ENCODE measurements at places on chromosomes 7 and 10.

DNA sequence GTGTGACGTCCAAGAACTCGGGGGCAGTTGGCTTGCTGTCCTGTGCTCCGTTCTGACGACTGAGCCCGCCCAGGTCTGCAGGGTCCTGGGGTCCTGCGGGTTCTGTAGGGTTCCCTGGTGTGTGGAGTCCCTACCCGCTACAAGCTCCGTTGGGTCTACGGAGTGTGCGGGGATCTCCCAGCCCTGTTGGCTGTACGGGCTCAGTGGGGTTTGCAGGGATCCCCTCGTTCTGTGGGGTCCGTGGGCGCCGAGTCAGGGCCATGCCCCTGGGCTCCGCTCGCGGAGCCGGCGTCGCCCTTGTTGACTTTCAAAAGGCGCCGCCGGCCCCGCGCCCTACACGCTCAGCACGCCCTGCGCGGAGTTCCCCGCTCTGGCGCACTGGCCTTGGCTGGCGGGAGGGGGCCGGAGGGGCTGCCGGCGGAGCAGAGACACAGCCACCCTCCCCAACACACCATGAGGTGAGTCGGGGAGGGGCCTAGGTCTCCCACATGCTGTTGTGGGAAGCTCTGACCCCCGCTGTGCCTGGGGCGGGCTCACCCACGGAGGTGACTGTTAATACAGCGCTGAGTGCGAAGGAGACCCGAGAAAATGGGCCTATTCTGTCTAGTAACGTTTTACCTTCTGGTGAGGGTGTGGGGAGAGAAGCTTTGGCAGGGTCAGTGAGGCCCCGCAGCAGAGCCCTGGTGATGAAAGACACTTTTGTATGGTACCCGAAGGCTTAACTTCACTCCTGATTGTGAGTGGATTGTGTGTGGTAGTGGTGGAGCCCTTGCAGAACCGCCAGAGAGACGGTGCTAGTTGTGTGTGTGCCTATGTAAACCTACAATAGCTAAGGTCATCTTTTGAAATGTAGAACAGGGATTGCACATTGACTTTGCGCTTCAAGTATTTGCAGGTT lies 8.1 kb downstream of the TASOR2 start:
- no peak for DNase-seq

- peak; percentile 77 for DNase-seq
Measured at GRCh38 chr10:34666008-34666704, 148.9 kb downstream of the PARD3 start.

- no peak for DNase-seq
Measured at GRCh38 chr10:43314626-43315495, 48.0 kb upstream of the RASGEF1A start.

GRCh38 chr7:106901828-106902441 lies 36.9 kb downstream of the PIK3CG start:
- no peak for DNase-seq

DNA sequence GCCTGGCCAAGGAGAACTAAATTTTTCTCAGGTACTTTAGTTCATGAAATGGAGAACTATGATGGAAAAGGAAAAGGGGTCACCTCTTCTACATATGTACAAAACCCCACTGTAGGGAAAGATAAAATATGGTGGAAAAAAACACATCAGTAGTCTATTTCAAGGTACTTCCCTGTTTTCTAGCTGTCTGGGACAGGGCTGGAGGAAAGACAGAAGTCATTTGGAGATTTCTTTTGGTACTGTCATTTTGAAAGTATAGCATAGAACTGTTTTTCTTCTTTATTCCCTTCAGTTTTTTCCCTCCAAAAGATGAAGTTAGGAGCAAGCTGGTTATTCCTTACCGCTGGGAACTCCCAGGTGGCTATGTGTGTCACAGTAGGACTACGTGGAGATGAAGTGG lies 196.1 kb downstream of the DOCK4 start:
- no peak for DNase-seq

GRCh38 chr7:29921404-29922010 lies 68.1 kb downstream of the SCRN1 start:
- DNase-seq = peak; percentile 46

- no peak for DNase-seq
Measured at GRCh38 chr10:116708391-116708821, 34.0 kb downstream of the HSPA12A start.

- no peak for DNase-seq
Measured at GRCh38 chr7:149414171-149414570, 46.7 kb downstream of the ZNF777 start.

GRCh38 chr7:148436571-148436970 lies 154.0 kb upstream of the C7orf33 start:
- no peak for DNase-seq

GRCh38 chr10:49415109-49415508 lies 19.2 kb upstream of the DRGX start:
- DNase-seq = no peak

DNA sequence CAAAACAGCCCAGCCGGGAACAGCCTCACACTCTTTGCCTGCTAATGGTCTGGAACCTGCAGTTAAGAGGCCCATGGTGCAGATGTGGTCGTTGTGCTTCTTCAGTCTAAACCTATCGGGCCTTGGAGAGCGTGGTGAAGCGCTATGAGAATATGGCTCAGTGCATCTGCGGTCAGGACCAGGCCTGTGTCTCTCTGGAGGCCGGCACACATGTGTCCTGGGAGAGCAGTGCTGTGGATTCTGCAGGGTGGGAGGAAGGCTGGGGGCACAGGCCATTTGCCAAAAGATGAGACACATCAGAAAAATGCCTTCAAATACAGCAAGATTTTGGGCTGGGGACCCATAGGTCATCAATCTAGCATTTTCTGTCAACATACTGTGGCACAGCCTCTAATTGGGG lies 231.5 kb upstream of the GLI3 start:
- no peak for DNase-seq

GRCh38 chr10:30818854-30819253 lies 189.3 kb upstream of the LYZL2 start:
- DNase-seq = no peak

DNA sequence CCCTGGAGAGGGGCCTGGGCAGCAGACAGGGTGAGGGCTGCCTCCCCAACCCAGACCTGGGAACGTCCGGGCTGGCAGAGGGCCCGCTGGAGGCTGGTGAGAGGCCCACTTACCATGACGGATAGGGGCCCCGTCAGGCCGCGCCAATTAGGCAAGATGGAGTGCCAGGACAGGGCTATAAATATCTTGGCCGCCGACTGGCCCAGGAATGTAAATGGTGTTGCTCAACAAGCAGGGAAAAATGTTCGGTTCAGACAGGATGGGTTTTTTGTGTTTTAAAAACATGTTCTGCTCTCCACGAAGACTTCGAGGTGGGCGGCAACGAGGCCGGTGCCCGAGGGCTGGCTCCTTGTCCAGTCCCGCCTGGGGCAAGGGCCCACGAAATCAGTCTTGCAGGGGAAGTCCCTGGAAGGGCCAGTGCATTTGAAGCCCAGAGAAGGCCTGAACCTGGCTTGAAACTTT lies 35.8 kb upstream of the ELN start:
- no peak for DNase-seq

GRCh38 chr10:121302541-121303180 lies 295.6 kb downstream of the FGFR2 start:
- DNase-seq = no peak

GRCh38 chr10:124071141-124071540 lies 22.3 kb downstream of the CHST15 start:
- DNase-seq = no peak

DNA sequence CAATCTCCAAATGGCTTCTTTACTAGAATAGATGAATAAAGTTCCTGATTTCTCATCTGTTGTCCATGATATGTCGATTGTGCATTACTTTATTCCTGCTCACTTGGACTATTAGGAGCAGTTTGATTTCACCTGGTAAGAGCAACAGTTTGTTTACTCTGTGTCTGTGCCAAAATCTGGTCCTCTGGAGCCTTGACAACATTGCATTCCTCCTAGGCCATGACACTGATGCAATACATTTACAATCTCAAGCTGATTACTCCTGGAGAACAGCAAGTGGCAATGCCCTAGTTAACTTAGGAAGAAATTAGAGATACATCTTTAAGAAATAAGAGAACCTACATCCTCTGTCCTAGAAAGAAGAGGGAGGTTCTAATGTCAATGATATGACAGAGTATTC lies 71.8 kb downstream of the SGCE start:
- no peak for DNase-seq
